Stimulated activated CD4-positive, alpha-beta T cell treated with anti-CD3 and anti-CD28 coated beads, Interleukin-1b, Interleukin-23, amount 100 ng/mL, for 4 hours (primary cell): ENCODE measurements at places on chromosomes 2 and 18.
A peak's percentile ranks its signal among the peaks of the same experiment; 100 is the strongest.

DNA sequence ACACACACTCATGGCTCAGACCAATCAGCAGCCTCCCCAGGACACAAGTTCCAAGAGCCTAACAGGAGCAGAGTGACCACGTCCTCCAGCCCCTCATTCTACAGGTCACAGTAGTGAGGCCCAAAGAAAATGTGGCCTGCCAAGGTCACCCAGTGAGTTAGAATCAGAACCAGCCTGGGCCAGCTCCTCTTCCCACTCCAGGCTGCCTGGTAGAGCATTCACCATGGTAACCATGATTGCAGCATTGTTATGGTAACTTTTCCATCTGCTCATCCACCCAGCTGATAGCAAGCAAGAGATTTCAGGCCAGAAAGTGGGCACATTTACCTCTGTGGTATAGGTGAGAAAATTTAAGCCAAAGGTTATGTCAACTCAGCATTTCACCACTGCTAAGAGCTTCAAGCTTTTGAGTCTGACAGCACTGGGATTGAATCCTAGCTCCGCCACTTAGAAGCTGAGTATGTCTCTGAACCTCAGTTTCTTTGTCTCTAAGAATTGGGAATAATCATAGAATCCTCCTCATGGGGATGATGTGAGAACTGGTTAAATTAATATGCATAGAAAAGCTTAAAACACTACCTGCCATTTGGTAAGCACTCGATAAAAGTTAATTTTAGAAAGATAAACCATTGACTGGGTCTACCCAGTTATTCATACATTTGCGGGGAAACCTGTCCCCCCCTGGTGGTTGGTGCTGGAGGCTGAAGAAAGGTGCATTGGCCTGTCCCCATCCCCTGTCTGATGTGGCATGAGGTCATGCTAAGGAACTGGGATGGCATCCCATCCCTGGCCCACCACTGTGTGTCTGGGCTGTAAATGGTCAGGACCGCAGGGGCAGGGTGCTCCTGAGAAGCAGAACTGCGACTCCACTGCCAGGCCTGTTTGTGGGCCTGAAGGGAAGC lies 181.5 kb downstream of the KLHL29 start:
- no peak for DNase-seq

DNA sequence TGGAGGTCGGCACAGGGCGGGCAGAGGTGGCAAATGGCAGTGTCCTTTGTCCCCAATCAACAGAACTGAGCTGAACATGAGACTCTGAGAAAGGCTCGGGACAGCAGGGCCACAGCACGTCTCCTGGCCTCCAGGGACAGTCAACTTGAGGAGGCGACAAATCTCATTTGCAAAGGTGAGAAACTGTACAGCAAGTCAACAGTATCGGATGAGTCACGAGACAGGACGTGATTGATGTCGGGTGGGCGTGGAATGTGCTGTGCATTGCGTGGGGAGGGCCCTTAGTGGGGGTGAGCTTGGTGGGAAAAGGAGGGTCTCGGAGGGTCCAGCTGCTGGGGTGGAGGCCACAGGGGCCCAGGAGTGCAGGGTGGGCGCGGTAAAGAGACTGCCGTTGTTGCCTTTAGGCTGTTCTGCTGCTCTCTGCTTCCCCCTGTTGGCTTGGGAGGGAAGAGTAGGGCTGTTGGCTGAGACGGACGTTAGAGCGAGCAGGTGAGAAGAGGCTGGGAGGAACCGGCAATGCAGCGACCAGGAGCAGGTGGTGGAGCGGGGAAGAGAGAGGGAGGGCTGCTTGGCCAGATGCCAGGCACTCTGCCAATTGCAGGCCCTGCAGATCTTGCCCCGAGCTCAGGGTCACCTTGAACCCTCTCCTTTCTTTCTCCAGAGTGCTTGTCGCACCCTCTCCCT lies 164.3 kb downstream of the BCL2 start:
- peak; percentile 65 for DNase-seq

DNA sequence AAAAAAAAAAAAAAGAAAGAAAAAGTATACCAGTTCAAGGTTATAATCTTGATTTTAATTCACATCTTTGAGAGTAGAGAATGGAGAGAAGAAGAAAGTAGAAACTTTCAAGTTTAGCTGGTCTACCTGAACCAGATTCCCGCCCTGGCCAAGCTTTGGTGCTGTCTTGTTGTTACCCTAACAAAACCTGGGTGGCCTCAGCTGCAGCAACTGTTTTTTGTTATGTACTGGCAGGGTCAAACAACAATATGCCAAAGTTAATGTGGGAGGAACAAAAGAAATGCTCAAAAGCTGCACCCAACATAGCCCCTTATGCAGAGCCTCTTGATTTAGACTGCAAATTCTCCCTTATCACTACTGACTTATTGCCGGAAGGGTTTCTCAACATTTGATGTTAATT lies 165.3 kb upstream of the TFPI start:
- DNase-seq = no peak

DNA sequence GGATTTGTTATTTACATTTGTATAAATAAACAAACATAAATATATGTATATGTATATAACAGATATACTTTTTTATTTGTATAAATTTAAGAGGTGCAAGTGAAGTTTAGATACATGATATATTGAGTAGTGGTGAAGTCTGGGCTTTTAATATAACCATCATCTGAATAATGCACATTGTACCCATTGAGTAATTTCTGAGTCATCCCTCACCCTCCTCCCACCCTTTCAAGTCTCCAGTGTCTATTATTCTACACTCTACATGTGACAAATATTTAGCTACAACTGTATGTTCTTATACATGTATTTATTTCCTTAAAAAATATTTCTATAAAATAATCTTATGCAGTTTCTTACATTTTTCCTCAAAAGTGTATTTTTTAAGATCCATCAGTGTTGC lies 358.7 kb upstream of the TFPI start:
- DNase-seq = no peak

DNA sequence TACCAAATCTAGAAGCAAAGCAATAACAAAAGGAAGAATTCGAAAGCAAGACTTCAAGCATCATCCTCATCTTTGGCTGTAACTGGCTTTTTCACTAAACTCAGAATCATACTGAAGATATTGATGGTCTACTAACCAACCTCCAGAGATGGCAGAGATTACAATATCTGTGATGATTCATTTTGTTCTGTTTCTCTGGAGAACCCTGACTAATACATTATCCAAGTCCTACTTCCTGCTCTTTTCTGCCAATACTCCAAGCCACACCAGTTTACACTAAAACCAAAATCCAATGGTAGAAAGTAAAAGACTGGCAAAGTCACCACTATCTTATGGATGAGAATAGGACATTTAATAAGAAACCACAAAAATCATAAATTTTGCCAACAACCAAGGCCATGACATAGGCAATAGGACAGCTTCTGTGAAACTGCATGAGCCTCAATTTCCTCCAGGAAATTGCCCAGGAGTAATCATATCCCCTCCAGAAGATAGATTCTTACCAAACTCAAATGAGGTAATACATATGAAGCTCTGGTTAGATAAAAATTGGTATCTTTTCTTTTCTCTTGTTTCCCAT lies 159.8 kb downstream of the METTL4 start:
- DNase-seq = no peak

GRCh38 chr2:11867926-11868325 lies 121.5 kb downstream of the LPIN1 start:
- no peak for DNase-seq

DNA sequence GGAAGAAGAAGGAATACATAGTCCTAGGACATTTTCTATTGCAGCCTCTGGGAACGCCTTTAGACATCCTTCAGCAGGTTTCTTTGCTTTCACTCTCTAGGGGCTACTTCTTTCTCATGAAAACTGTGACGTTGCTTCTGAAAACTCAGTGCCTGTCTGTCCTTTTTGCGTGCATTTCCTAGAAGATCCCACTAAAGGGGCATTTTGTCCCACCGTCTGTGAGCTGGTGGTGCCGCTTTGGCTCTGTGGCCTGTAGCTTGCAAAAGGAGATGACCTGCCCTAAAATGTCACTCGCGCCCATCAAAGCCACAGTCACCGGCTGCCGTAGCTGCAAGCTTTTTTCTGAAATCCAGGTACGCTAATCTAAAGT lies 579 bp downstream of the STAT4 start:
- no peak for DNase-seq

DNA sequence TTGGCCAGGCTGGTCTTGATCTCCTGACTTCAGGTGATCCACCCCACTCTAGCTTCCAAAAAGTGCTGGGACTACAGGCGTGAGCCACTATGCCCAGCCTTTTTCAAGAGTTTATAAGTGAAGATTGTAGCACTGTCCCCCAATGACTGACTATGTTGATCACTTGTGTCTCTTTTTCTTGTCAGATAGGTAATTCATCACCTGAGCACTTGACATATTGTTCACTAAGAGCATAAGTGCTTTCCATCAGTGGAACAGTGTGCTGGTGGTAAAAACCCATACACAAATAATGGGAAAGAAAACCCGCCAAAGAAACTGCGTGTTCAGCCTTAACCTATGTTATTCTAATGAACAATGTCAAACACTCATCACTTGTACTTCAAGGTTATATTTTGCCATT lies 414.4 kb upstream of the CDH7 start:
- no peak for DNase-seq

DNA sequence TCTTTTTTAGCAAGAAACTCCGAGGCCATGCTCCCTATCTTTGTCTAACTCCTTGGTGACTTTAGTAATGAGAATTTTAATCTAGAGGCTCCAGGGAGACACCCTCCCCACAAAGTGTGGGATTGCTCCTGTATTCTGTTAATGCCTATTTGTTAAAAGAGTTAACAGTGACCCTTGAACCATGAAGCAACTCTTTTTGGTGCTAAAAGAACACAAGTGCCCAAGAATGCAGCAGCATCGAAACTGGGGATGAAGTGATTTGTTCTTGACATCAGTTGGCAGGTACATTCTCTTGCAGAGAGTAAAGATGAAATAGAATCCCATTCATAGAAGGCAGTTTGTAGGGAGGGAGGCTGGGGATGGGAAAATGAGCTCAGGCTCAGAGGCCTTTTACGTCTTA lies 50.0 kb downstream of the FMNL2 start:
- no peak for DNase-seq

DNA sequence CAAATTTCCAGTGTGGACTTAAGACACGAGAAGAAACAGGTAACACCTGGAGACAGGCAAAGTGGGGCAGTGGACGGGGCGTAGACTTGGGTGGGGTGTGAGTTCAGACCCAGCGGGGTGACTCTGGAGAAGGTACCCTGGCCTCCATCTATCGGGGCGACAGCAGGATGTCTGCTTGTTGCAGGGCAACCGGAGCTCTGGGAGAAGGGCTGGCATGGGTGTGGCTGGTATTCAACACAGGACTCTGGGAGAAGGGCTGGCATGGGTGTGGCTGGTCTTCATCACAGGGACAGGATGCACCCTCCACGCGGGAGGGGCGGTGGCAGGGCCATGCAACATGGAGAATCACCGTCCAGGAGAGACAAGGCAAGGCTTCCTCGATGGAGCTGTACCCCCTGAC lies 198.5 kb downstream of the HDAC4 start:
- no peak for DNase-seq

DNA sequence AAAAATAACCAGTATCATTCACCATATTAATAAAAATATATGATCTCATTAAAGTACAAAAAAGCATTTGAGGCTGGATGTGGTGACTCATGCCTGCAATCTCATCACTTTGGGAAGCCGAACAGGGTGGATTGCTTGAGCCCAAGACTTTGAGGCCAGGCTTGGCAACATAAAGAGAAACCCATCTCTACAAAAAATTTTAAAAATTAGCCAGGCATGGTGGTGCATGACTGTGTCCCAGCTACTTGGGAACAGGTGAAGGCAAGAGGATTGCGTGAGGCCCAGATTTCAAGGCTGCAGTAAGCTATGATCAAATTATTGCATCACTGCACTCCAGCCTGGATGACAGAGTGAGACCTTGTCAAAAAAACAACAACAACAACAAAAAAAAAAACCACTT lies 75.9 kb downstream of the RAD51AP2 start:
- no peak for DNase-seq

DNA sequence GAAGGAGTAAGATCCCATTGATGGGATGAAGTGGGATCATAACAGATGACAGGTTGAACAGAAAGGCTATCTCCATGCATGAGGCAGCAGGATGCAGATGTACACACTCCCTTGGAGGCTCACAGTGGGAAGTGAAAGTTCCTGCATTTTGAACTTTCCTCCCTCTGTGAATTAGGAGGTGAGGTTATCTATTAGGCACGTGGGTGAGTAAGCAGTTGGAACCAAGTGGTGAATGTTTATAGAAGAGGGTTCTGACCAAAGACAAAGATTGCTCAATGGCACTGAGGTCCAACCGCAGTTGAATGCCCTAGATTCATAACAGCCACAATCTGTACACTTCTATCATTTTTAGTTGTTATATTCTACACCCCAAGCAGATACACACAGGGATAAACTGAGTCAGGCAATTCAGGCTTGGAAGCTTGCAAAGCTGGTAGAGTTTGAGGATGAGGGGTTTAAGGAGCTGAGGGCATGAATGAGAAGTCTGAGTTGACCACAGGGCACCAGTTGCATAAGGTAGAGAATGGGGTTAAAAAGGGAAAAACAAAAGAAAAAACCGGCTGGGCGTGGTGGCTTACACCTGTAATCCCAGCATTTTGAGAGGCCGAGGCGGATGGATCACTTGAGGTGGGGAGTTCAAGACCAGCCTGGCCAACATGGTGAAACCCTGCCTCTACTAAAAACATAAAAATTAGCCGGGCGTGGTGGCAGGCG lies 7.1 kb upstream of the KCMF1 start:
- DNase-seq = no peak
